ENCODE measurements at places on chromosomes 4 and X. TPM values are rescaled to one million over a fixed set of nuclear protein-coding genes. Genes with fewer than 3 reads are reported as not detected.

DNA sequence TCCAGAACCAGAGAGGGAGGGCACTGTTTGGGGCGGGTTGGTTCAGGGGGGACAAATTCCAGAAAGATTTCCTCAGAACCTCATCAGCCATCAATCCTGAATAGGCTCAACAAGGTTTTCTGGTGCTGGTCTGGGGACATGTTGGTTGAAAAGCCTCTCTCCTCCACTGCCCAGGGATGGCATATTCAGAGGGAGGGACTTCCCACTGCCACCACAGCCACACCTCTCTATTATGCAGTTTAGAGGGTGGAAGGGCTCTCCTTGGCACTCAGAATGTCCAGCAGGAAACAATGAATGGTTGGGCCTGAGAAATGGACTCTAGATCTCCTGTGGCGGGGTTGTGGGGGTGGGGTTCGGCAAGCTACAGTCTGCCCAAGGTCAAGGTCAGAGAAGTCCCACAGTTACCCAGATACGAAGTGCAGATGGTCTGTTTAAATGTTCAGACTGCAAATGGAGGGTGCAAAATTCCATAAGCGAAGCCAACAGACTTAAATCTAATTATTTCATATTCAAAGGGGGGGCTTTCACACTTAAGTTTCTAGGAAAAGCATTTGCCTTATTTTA lies 70.7 kb downstream of the LEF1 start:
- no peak for DNase-seq
- H3K4me1 ChIP-seq, result peaks cover 87% of the 10 kb centered on the region
- H3K27me3 ChIP-seq, result no peaks in the 10 kb centered on the region

USP11 gene
- total RNA-seq, result 101 TPM

- H3K27me3 ChIP-seq, result peaks cover 7% of the 10 kb centered on the region
- DNase-seq, result no peak
- H3K27ac ChIP-seq, result no peak overlapping the region
- H3K4me3 ChIP-seq, result no peak overlapping the region
- peaks cover 35% of the 10 kb centered on the region for H3K4me1 ChIP-seq
- peaks cover 11% of the 10 kb centered on the region for H3K36me3 ChIP-seq
Observed at GRCh38 chr4:36313301-36313700, 31.9 kb downstream of the DTHD1 start.

DNA sequence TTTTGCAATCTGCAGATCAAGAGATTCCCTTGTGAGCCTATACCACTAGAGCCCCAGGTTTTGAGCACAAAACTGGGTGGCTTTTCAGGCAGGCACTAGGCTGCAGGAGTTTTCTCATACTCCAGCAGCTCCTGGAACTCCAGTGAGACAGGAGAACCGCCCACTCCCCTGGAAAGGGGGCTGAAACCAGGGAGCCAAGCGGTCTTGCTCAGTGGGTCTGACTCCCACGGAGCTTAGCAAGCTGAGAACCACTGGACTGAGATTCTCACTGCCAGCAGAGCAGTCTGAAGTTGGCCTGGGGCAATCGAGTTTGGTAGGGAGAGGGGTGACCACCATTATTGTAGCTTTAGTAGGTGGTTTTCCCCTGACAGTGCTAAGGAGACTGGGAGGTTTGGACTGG lies 313.8 kb upstream of the TEX13C start:
- H3K27ac ChIP-seq, result no peak overlapping the region
- no peaks in the 10 kb centered on the region for H3K27me3 ChIP-seq
- H3K36me3 ChIP-seq, result no peaks in the 10 kb centered on the region
- DNase-seq, result no peak

- no peak overlapping the region for H3K4me3 ChIP-seq
- peaks cover 4% of the 10 kb centered on the region for H3K27me3 ChIP-seq
- H3K4me1 ChIP-seq, result no peaks in the 10 kb centered on the region
Observed at GRCh38 chr4:56690393-56690792, 9.3 kb upstream of the HOPX start.

GRCh38 chrX:1323315-1323714 lies 13.3 kb upstream of the IL3RA start:
- H3K4me1 ChIP-seq, result peaks cover 10% of the 10 kb centered on the region
- peak overlapping the region; percentile 50 for H3K27ac ChIP-seq
- DNase-seq, result peak; percentile 59

SSX3 gene
- not detected for total RNA-seq

CPLX1 gene
- 5.0 TPM for total RNA-seq

DNA sequence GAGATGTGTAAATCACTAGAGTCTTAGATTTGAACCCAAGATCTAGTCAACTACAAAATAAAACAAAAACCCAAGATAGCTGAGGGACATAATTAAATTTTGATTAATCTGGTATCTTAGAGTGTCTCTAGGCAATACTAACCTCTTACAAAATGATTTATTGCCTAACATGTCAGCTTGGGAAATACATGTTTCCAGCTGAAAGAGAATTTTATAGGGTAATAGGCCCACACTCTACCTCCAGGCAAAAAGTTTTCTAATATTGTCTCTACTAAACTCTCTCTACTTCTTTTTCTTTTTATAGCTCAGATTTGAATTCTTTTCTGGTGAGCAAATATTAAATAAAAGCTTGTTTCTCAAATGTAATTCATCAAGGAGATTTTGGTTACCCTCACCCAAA lies 263.2 kb downstream of the IL15 start:
- no peaks in the 10 kb centered on the region for H3K36me3 ChIP-seq
- no peaks in the 10 kb centered on the region for H3K27me3 ChIP-seq
- no peaks in the 10 kb centered on the region for H3K4me1 ChIP-seq
- no peak for DNase-seq

GRCh38 chrX:16910376-16910775 lies 36.1 kb upstream of the REPS2 start:
- no peaks in the 10 kb centered on the region for H3K4me1 ChIP-seq
- H3K4me3 ChIP-seq, result no peak overlapping the region
- H3K36me3 ChIP-seq, result no peaks in the 10 kb centered on the region
- H3K27me3 ChIP-seq, result no peaks in the 10 kb centered on the region
- H3K27ac ChIP-seq, result no peak overlapping the region

ERCC6L gene
- 7.9 TPM for total RNA-seq

- no peak overlapping the region for H3K4me3 ChIP-seq
- H3K27ac ChIP-seq, result no peak overlapping the region
- H3K4me1 ChIP-seq, result peaks cover 16% of the 10 kb centered on the region
Observed at GRCh38 chr4:145824463-145824862, 114.2 kb downstream of the ZNF827 start.

DNA sequence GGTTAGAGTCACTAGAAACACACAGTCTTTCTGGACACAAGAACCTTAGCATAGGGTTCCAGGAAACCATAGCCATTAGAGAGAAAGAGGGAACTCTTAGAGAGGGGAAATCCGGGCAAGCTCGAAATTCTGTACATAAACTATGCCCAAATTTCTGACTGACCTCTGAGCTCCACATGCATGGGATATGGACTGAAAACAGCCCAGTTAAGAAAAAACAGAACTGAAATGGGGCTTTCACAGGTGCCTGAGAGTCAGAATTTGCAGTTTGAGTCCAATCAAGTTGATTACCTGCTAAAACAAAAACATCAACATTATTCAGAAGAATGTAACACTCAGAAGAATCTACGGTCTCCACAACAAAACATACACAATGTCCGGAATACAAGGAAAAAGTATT lies 13.1 kb downstream of the DCHS2 start:
- peaks cover 13% of the 10 kb centered on the region for H3K27me3 ChIP-seq
- no peak for DNase-seq
- no peaks in the 10 kb centered on the region for H3K4me1 ChIP-seq
- H3K36me3 ChIP-seq, result no peaks in the 10 kb centered on the region

DNA sequence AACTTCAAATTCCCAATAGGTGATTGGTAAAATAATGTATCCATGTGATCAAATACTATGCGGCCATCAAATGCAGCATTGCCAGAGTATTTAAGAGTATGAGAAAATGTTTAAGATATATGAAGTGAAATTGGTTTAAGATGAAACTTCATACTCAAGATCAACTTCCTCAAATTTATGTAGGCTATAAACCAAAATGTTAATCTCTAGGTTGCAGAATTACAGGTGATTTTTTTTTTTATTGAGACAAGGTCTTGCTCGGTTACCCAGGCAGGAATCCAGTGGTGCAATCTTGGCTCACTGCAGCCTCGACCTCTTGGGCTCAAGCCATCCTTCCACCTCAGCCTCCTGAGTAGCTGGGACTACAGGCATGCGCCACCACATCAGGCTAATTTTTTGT lies 25.3 kb downstream of the ACSL4 start:
- H3K4me3 ChIP-seq, result peak overlapping the region; percentile 74
- DNase-seq, result no peak
- H3K27ac ChIP-seq, result peak overlapping the region; percentile 68
- H3K36me3 ChIP-seq, result peaks cover 10% of the 10 kb centered on the region

FAM47A gene
- total RNA-seq, result not detected

IBSP gene
- not detected for total RNA-seq

HTN1 gene
- not detected for total RNA-seq

- H3K4me1 ChIP-seq, result peaks cover 27% of the 10 kb centered on the region
- H3K27me3 ChIP-seq, result no peaks in the 10 kb centered on the region
- no peak for DNase-seq
- peak overlapping the region; percentile 34 for H3K27ac ChIP-seq
- no peak overlapping the region for H3K4me3 ChIP-seq
Observed at GRCh38 chrX:136783159-136783558, 2.4 kb upstream of the ARHGEF6 start.

GRCh38 chr4:9979101-9979701 lies 42.1 kb downstream of the SLC2A9 start:
- peaks cover 13% of the 10 kb centered on the region for H3K4me1 ChIP-seq
- H3K27ac ChIP-seq, result no peak overlapping the region
- no peak overlapping the region for H3K4me3 ChIP-seq
- peaks cover 8% of the 10 kb centered on the region for H3K27me3 ChIP-seq
- DNase-seq, result no peak

- H3K36me3 ChIP-seq, result peaks cover 27% of the 10 kb centered on the region
- H3K4me3 ChIP-seq, result peak overlapping the region; percentile 40
- no peak for DNase-seq
- peak overlapping the region; percentile 64 for H3K27ac ChIP-seq
- peaks cover 29% of the 10 kb centered on the region for H3K4me1 ChIP-seq
Observed at GRCh38 chr4:99861120-99861905, 32.9 kb downstream of the LAMTOR3 start.

CACNA1F gene
- total RNA-seq, result 2.2 TPM

DNA sequence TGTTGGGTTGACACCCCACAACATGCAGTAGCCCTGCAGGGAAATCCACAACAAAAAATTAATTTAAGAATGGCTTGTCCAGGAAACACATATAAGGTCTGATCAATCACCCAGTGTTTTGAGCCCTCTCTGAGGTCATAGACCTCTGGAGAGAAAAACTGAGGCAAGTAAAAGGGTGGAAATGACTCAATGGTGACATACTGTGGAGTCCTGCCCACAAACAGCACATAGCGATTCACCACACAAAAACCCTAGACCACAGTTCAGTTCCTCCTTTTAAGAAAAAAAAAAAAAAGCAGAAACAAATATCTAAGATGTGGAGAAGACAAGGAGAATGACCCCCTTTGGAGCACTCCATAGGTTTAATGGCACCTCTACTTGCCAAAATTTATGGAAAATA lies 2691.0 kb downstream of the PCDH7 start:
- H3K4me3 ChIP-seq, result no peak overlapping the region
- H3K27ac ChIP-seq, result no peak overlapping the region
- H3K4me1 ChIP-seq, result no peaks in the 10 kb centered on the region
- no peaks in the 10 kb centered on the region for H3K27me3 ChIP-seq

PRKG2 gene
- 1.2 TPM for total RNA-seq

All from activated naive CD8-positive, alpha-beta T cell treated with anti-CD3 and anti-CD28 coated beads, Interleukin-2, amount 10 ng/mL, durations not matched to agents 7 days and 5 days (primary cell).